Cardiac muscle cell (in vitro differentiated cells and primary cell): ENCODE measurements at places on chromosomes 3 and 15. TPM values are rescaled to one million over a fixed set of nuclear protein-coding genes. Genes with fewer than 3 reads are reported as not detected.

GRCh38 chr3:100033184-100033583, 81.1 kb downstream of the FILIP1L start:
- H3K4me1 ChIP-seq, result no peaks in the 10 kb centered on the region
- H3K27me3 ChIP-seq, result peaks cover 42% of the 10 kb centered on the region
- H3K27ac ChIP-seq, result no peak overlapping the region
- peak; percentile 88 for DNase-seq
- no peaks in the 10 kb centered on the region for H3K36me3 ChIP-seq
- no peak overlapping the region for H3K4me3 ChIP-seq

- no peaks in the 10 kb centered on the region for H3K36me3 ChIP-seq
Measured at GRCh38 chr3:87468938-87469337, 192.6 kb upstream of the POU1F1 start.

GRCh38 chr3:17349093-17349492, 393.3 kb downstream of the TBC1D5 start:
- no peaks in the 10 kb centered on the region for H3K36me3 ChIP-seq
- no peak overlapping the region for H3K27ac ChIP-seq
- DNase-seq, result no peak
- no peak overlapping the region for H3K4me3 ChIP-seq
- peaks cover 13% of the 10 kb centered on the region for H3K4me1 ChIP-seq

The SLC51B gene
- not detected in 2 replicates for total RNA-seq

GRCh38 chr3:115321400-115321805, 174.3 kb upstream of the ZBTB20 start:
- no peak overlapping the region for H3K4me3 ChIP-seq
- DNase-seq, result no peak
- no peak overlapping the region for H3K27ac ChIP-seq
- no peaks in the 10 kb centered on the region for H3K4me1 ChIP-seq

DNA sequence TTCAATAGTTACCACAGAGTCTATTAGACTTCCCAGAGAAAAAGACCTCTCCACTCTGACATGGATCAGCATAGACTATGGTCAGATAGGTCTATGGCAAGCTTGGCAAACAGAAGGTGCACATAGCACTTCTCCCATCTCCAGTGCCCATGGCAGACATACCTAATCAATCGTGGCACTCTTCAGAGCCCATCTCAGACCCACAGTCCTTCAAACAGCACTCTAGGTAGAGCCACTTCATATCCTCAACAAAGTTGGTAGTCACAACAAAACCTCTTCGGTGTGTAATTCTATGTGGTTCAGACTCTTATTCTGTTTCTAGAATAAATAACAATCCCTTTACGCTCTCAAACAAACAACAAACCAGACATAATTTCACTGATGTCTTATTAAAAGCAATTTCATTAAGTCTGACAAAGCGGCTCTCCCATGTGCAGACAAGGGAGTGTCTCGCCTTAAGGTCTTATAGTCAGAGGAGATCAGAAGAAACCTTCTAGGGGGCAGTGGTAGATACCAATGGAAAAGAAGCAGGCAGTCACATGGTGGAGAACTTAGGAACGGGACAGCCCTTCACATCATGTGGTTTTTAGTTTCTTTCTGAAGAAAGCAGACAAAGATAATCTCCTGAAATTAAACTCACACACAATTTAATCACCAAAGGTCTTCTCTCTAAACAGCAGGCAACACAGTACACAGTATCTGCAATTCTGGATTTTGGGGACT, 483.4 kb downstream of the FOXP1 start:
- H3K4me3 ChIP-seq, result no peak overlapping the region
- no peak overlapping the region for H3K27ac ChIP-seq
- no peak for DNase-seq
- no peaks in the 10 kb centered on the region for H3K27me3 ChIP-seq

- H3K27me3 ChIP-seq, result no peaks in the 10 kb centered on the region
- peak overlapping the region; percentile 80 for H3K27ac ChIP-seq
- H3K4me1 ChIP-seq, result peaks cover 18% of the 10 kb centered on the region
- no peak for DNase-seq
- H3K36me3 ChIP-seq, result no peaks in the 10 kb centered on the region
Measured at GRCh38 chr15:90711418-90711824, 5.7 kb upstream of the BLM start.

GRCh38 chr15:64527263-64527984, 67.0 kb downstream of the ZNF609 start:
- H3K36me3 ChIP-seq, result no peaks in the 10 kb centered on the region
- DNase-seq, result peak; percentile 63
- H3K4me1 ChIP-seq, result peaks cover 25% of the 10 kb centered on the region
- no peaks in the 10 kb centered on the region for H3K27me3 ChIP-seq
- no peak overlapping the region for H3K27ac ChIP-seq

- H3K27me3 ChIP-seq, result no peaks in the 10 kb centered on the region
- H3K27ac ChIP-seq, result no peak overlapping the region
- H3K36me3 ChIP-seq, result no peaks in the 10 kb centered on the region
- no peak for DNase-seq
- no peaks in the 10 kb centered on the region for H3K4me1 ChIP-seq
Measured at GRCh38 chr3:77601823-77602415, 562.0 kb downstream of the ROBO2 start.

The GLDN gene
- total RNA-seq, result 0.07 and 0.92 TPM in 2 replicates

The CSTA gene
- not detected in 2 replicates for total RNA-seq

The EXD1 gene
- total RNA-seq, result not detected in 2 replicates

The RPP25 gene
- 21.1 and 23.0 TPM in 2 replicates for total RNA-seq
